ENCODE measurements at places on chromosomes 16 and 17. TPM values are rescaled to one million over a fixed set of nuclear protein-coding genes. Genes with fewer than 3 reads are reported as not detected.

- H3K27ac ChIP-seq = no peak overlapping the region
- no peaks in the 10 kb centered on the region for H3K27me3 ChIP-seq
- no peak for DNase-seq
- H3K4me3 ChIP-seq = no peak overlapping the region
- H3K4me1 ChIP-seq = peaks cover 5% of the 10 kb centered on the region
Observed at GRCh38 chr16:31698901-31699300, 171.2 kb downstream of the AHSP start.

GRCh38 chr17:48596735-48597527, 3.4 kb upstream of the HOXB5 start:
- no peak for DNase-seq
- peak overlapping the region; percentile 28 for H3K4me3 ChIP-seq
- H3K27ac ChIP-seq = no peak overlapping the region
- peaks cover 75% of the 10 kb centered on the region for H3K27me3 ChIP-seq
- no peaks in the 10 kb centered on the region for H3K36me3 ChIP-seq

GRCh38 chr16:1794221-1794871, 841 bp upstream of the IGFALS start:
- DNase-seq = no peak
- H3K4me3 ChIP-seq = no peak overlapping the region
- H3K4me1 ChIP-seq = peaks cover 2% of the 10 kb centered on the region
- no peak overlapping the region for H3K27ac ChIP-seq

DNA sequence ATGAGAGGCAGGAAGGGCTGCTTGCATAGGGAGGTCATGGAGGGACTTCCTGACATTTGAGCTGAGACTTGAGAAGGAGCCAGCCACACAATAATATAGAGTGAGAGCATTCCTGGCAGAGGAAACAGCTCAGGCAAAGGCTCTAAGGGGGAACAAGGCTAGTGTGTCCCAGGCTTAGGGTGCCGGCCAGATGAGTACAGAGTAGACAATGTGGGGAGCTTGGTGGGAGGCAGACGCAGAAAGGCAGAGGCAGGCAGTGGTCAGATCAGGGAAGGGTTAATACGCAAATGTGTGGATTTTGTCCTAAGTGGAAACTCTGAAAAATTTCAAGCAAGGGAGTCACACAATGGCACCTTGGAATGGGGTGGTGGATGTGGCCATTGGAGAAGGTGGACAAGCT, 31.3 kb downstream of the CD300LB start:
- no peaks in the 10 kb centered on the region for H3K4me1 ChIP-seq
- no peak for DNase-seq
- no peaks in the 10 kb centered on the region for H3K36me3 ChIP-seq
- H3K27ac ChIP-seq = no peak overlapping the region
- no peak overlapping the region for H3K4me3 ChIP-seq

GRCh38 chr16:77853161-77853560, 64.8 kb downstream of the VAT1L start:
- no peak overlapping the region for H3K4me3 ChIP-seq
- no peaks in the 10 kb centered on the region for H3K27me3 ChIP-seq
- DNase-seq = no peak

Gene OTOA
- total RNA-seq = 0.11 TPM

DNA sequence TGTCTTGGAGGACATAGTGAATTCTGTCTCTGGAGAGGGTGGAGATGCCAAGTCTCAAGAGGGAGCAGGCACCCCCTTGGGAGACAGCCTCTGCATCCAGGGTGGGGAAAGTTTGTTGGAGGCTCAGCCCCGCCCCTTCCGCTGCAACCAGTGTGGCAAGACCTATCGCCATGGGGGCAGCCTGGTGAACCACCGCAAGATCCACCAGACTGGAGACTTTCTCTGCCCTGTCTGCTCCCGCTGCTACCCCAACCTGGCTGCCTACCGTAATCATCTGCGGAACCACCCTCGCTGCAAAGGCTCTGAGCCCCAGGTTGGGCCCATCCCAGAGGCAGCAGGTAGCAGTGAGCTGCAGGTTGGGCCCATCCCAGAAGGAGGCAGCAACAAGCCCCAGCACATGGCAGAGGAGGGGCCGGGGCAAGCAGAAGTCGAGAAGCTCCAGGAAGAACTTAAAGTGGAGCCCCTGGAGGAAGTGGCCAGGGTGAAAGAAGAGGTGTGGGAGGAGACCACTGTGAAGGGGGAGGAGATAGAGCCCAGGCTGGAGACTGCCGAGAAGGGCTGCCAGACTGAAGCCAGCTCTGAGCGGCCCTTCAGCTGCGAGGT, 5.2 kb downstream of the ZNF646 start:
- no peak overlapping the region for H3K27ac ChIP-seq
- peaks cover 33% of the 10 kb centered on the region for H3K36me3 ChIP-seq
- no peak for DNase-seq

DNA sequence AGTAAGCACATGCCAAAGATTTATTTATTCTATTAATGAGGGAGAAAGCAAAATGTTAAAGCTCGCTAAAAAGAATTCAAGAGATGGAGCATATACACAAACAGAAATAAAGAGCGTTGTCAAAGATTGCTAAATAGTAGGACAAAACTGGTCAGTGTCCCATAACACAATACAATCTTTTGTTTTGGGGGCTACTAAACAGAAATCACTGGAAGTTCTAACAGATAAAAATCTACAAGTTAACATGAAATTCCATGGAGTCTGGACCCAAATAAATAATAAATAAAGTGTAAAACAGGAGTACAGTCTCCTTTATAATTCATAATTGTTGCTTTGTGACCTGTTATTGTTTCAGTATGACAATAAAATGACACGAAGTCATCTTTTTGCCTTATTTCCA, 115.2 kb upstream of the CNTNAP4 start:
- no peaks in the 10 kb centered on the region for H3K27me3 ChIP-seq
- H3K36me3 ChIP-seq = no peaks in the 10 kb centered on the region
- no peak overlapping the region for H3K4me3 ChIP-seq

GRCh38 chr16:67760206-67760955, 41.3 kb upstream of the GFOD2 start:
- DNase-seq = no peak
- no peak overlapping the region for H3K4me3 ChIP-seq
- H3K27ac ChIP-seq = peak overlapping the region; percentile 26
- no peaks in the 10 kb centered on the region for H3K4me1 ChIP-seq
- H3K27me3 ChIP-seq = no peaks in the 10 kb centered on the region
- peaks cover 13% of the 10 kb centered on the region for H3K36me3 ChIP-seq

DNA sequence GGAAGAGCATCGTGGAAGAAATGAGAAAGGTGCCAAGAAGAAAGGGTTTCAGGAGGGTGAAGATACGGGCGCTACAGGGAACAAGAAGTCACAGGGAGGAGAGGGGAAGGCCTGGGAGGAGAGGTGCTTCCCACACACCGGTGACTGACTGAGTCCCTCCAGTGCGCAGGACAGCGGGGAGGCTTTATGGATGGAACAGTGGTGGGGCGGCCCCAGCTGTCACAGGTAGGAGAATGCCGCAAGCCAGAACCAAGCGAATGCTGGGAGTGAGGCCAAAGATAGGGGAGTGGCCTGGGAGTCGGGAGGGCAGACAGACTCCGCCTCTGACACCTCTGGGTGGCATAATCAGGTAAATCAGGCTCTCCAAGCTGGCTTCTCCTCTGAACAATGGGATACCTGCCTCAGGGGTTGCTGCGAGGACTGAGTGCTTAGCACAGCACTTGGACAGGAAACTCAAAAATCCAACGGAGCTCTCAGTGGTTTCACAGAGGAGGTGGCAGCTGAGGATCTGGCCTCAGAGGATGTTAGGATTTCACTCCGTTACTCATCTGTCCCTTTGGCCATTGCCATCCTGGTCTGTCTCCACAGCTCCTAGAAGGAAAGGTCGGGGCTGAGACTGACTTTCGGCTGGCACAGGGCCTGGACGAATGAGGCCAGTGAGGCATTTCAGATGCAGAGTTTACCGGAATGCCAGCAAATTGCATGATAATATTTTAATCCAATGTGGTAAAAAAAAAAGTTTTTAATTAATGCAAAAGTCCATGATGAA, 717 bp upstream of the CNP start:
- no peaks in the 10 kb centered on the region for H3K36me3 ChIP-seq
- peak overlapping the region; percentile 96 for H3K27ac ChIP-seq
- H3K4me1 ChIP-seq = peaks cover 24% of the 10 kb centered on the region
- DNase-seq = no peak

DNA sequence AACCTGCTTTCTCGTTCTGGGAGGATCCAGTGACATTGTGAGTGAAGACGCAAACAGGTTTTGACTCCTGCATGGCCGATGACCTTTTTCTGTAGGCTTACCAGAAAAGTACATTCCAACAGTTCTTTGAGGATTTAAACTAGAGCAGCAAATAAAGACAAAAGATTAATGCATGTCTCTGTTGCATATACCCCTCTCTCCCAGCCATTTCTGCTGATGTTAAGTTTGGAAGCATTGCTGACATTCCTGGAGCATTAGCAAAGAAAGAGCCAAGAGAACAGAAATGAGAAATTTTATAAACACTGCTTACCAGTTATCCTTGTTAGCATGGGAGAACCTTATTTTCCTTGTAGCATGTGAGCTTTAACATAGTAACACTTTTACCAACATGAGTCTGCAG, 49.3 kb downstream of the SIAH1 start:
- no peak overlapping the region for H3K4me3 ChIP-seq
- no peaks in the 10 kb centered on the region for H3K27me3 ChIP-seq
- H3K4me1 ChIP-seq = no peaks in the 10 kb centered on the region
- peaks cover 7% of the 10 kb centered on the region for H3K36me3 ChIP-seq
- no peak overlapping the region for H3K27ac ChIP-seq

Gene CHTF8
- 55.7 TPM for total RNA-seq

Gene TRAF7
- 46.9 TPM for total RNA-seq

Gene SOX15
- total RNA-seq = 89.1 TPM

- no peak overlapping the region for H3K4me3 ChIP-seq
- no peak overlapping the region for H3K27ac ChIP-seq
- no peaks in the 10 kb centered on the region for H3K27me3 ChIP-seq
- no peak for DNase-seq
- H3K4me1 ChIP-seq = no peaks in the 10 kb centered on the region
Observed at GRCh38 chr17:22570144-22570845, 878.0 kb downstream of the KCNJ18 start.

GRCh38 chr16:600781-601180, 10.9 kb downstream of the RAB40C start:
- peaks cover 4% of the 10 kb centered on the region for H3K36me3 ChIP-seq
- H3K27ac ChIP-seq = no peak overlapping the region
- no peak for DNase-seq
- peaks cover under 1% of the 10 kb centered on the region for H3K4me1 ChIP-seq
- H3K4me3 ChIP-seq = no peak overlapping the region

Gene CEMP1
- total RNA-seq = not detected

GRCh38 chr16:9258423-9259051, 167.1 kb downstream of the HAPSTR1 start:
- no peak overlapping the region for H3K4me3 ChIP-seq
- no peaks in the 10 kb centered on the region for H3K4me1 ChIP-seq
- DNase-seq = no peak

DNA sequence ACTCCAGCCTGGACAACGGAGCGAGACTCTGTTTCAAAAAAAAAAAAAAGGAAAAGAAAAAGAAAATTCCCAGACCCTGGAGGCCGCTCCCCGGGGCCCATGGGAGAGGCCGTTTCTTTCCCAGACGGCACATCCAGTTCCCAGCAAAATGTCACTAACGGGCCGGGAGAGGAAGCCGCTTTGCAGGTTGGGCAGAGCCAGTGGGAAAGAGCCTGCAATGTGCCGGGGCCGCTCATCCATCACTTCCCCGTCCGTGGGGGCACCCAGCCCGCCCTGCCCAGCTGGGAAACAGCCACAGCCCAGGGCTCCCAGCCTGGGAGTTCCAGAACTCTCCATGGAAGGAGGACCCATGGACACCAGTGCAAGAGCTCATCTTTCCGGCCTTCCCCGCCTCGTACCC, 41.8 kb upstream of the PABPN1L start:
- H3K36me3 ChIP-seq = no peaks in the 10 kb centered on the region
- no peak for DNase-seq
- no peaks in the 10 kb centered on the region for H3K4me1 ChIP-seq
- no peaks in the 10 kb centered on the region for H3K27me3 ChIP-seq

DNA sequence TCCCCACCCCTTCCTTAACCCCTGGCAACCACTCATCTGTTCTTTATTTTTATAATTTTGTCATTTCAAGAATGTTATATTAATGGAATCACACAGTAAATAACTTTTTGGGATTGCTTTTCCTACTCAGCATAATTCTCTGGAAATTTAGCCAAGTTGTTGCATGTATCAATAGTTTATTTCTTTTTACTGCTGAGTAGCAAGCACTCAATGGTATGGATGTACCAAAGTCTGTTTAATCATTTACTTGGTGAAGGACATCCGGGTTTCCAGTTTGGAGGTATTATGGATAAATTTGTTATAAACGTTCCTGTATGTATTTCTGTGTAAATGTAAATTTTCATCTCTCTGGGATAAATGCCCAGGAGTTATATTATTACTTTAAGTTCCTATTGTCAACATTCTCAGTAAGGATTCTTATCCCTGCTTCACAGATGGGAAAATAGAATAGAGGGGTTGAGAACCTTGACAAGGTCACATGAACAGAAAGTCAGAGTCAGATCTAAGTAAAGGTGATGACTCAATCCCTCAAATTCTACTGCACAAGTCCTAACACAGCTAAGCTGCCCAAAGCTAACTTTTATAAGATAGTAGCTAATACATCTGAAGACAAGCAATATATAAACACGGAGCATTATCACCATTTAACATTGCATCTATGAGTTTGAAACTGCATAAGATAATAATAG, 62.4 kb upstream of the MTMR4 start:
- no peak overlapping the region for H3K4me3 ChIP-seq
- H3K27me3 ChIP-seq = peaks cover 4% of the 10 kb centered on the region
- DNase-seq = no peak
- no peaks in the 10 kb centered on the region for H3K36me3 ChIP-seq

GRCh38 chr16:57271063-57271345, 13.5 kb downstream of the PLLP start:
- no peaks in the 10 kb centered on the region for H3K27me3 ChIP-seq
- DNase-seq = no peak
- H3K27ac ChIP-seq = no peak overlapping the region

Gene FAM20A
- total RNA-seq = 15.3 TPM

Gene TEKT5
- total RNA-seq = not detected

- no peaks in the 10 kb centered on the region for H3K27me3 ChIP-seq
- H3K4me1 ChIP-seq = no peaks in the 10 kb centered on the region
- no peak overlapping the region for H3K27ac ChIP-seq
Observed at GRCh38 chr17:17344507-17345293, 41.5 kb downstream of the NT5M start.

DNA sequence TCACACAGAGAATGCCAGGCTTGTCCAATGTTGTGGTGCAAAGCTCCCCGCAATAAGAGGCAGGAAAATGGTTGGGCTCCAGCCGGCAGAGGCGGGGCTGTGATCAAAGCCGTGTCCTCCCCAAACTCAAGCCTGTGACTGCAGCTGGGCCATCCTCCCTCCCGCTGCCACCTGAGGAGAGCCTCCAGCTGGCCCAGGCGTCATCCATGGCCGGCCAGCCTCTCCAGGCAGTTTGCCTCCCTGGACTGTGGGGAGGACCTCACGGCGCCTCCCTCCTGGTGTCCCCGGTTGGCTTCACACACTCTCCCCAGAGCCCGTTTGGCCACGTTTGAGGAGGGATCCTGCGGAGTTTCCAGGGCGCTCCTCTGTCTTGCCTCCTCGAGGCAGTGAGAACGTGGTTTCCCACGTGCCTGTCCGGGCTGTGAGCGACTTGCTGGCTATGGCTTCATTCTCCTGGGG, 134.1 kb downstream of the IRF8 start:
- H3K4me1 ChIP-seq = peaks cover 28% of the 10 kb centered on the region
- H3K4me3 ChIP-seq = no peak overlapping the region
- peak overlapping the region; percentile 34 for H3K27ac ChIP-seq
- H3K27me3 ChIP-seq = no peaks in the 10 kb centered on the region

- peaks cover 5% of the 10 kb centered on the region for H3K4me1 ChIP-seq
- DNase-seq = no peak
- no peaks in the 10 kb centered on the region for H3K36me3 ChIP-seq
Observed at GRCh38 chr16:53753431-53753830, 49.5 kb downstream of the FTO start.

All from esophagus squamous epithelium (tissue), 5 donors.